ENCODE measurements at places on chromosomes 4 and X.

- DNase-seq = no peak
Measured at GRCh38 chr4:17736484-17736883, 44.9 kb downstream of the FAM184B start.

DNA sequence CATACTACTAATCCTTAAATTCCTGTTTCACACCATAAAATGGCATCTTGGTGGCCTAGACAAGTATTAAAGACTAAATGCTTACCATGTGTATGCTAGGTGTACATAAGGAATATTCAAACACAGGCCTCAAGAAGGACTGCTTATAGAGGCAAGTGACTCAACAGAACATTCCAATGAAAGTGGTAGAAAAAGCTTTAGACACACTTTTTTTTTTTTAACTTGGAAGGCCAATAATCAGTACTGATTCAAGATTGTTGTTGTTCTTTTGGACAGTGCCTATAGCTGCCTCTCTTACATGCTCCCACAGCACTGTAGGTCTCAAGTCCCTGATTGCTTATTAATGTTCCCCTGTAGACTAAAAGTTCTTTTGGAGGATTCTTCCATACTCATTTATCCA lies 77.6 kb downstream of the FBXL5 start:
- DNase-seq = no peak

- no peak for DNase-seq
Measured at GRCh38 chr4:163966612-163967011, 472.1 kb downstream of the TMA16 start.

- no peak for DNase-seq
Measured at GRCh38 chrX:138748480-138748879, 37.0 kb upstream of the FGF13 start.

DNA sequence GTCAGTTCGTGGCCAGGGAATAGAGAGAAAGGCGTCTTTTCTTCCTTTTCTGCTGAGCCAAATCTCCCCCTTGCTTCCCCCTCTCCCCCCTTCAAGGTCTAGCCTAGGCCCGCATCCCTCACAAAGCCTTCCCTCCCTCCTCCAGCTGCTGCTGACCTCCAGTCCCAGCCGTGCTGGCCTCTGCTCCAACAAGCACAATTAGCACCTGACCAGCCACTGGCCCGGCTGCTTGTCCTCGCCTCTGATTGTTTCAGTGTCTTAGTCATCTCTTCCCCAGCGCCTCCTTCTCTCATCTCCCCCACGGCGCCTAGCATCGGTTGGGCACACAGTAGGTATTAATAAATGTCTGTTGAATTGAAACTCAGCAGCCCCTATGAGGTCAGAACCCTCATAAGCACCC lies 4.2 kb downstream of the ELF4 start:
- no peak for DNase-seq

DNA sequence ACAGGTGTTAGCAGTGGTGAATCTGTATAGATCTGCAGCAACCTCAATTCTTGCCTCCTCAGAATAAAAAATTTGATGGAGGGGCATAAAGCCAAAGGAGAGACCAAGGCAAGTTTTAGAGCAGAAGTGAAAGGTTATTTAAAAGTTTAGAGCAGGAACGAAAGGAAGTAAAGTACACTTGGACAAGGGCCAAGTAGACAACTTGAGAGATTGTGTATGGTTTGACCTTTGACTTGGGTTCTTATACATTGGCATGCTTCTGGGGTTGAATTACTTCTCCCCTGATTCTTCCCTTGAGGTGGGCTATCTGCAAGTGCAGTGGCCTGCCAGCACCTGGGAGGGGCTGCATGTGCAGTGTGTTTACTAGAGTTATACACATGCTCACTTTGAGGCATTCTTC lies 278.8 kb upstream of the NDST3 start:
- no peak for DNase-seq

GRCh38 chrX:108699368-108699767 lies 37.0 kb downstream of the IRS4 start:
- DNase-seq = no peak

DNA sequence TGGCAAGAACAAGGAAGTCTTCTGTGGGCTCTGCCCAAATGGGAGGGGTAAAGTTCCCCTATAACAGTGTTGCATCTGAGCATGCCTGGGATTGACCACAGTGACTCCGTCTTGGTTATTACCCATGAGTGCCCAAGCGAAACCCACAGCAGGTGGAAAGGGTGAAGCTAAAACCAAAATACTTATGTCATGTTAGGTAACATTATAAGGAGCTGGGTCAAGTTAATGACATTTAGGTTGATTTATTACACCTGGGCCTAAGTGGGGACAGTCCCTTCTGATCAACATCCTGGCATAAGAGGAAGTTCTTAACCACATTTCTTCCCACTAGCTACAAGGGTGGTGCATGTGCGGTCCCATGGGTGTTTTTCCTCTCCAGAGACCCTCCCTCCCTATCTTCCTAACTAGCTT lies 1.3 kb upstream of the ZNF732 start:
- no peak for DNase-seq

DNA sequence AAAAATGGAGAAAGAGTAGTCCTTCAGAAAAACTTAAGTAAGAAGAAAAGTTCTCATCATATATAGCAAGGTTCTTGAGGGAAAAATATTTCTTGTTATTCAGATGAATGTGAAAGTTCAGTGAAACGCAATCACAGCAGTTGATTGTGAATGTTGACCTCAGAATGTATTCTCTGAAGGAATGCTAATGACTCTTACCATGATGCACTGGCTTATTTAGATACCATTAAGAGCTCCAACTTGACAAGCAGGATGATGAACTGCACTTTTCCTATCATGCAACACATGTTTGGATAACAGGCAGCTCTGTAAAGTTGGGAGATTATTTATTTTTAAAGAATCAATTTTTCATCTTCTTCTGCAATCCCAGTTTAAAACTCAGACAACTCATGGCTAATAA lies 115.5 kb upstream of the MYOZ2 start:
- DNase-seq = no peak

- no peak for DNase-seq
Measured at GRCh38 chrX:30713061-30713525, 59.9 kb downstream of the GK start.

- no peak for DNase-seq
Measured at GRCh38 chrX:88560673-88561330, 186.2 kb upstream of the CPXCR1 start.

DNA sequence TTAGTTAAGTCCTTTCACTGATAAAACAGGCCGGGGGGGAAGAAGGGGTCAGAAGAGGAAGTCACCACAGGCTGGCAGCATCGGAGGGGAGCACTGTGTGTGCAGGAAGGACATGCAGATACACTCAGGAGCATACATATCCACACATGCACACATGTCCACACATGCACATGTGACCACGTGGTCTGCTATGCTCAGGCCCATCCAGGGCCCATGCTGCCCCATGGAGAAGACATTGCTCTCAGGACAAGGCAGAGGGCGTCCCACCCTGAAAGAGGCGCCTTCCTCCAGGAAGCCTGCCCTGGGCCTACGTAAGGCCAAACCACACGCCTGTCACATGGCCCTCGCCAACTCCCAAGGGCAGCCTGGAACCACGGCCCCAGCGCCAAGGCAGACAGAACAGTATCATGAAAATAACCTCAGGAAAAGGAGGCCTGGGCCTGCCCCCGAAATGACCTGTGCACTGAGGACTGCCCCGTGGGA lies 15.8 kb downstream of the WDR1 start:
- DNase-seq = no peak

DNA sequence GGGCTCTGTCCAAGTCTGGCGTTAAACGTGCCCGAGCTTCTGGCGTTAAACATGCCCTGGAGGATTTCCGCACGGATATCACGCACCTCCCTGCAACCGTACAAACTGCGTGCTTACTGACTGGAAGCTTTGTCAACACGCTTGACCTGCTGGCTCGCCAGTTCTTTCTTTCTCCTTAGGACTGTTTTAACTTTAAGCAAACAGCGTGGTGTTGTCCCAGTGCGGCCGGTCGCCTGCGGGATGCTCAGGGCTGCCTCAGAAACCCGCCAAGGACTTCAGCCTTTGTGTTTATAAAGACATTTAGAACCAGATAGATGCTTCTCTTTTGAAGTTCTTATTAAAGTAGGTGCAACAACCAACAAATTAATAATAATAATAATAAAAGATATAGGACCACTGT lies 946.0 kb downstream of the RAB28 start:
- no peak for DNase-seq

DNA sequence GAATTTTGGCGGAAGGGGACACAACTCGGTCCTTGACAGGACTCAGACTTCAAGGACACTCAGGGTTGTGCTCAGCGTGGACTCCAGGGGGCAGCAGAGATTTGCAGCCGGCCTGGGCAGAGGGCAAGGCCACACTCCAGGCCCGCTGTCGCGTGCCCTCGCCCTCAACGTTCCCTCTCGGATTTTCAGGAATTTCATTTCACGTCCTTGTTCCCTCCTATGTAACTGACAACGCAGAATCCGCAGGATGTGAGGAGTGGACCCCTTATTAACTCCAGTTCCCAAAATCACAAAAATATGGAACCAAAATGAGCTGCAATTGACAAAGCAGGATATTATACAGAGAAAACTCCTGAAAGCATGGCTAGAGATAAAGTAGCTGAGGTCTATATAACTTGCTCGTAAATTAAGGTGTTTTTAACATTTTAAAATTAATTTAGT lies 21.0 kb upstream of the DCTD start:
- DNase-seq = no peak

- DNase-seq = no peak
Measured at GRCh38 chr4:791898-792625, 33.9 kb downstream of the CPLX1 start.

- DNase-seq = no peak
Measured at GRCh38 chr4:85092536-85092935, 126.0 kb upstream of the WDFY3 start.

GRCh38 chr4:169015186-169015623 lies 5.2 kb upstream of the CBR4 start:
- DNase-seq = no peak

- DNase-seq = no peak
Measured at GRCh38 chrX:11558972-11559371, 106.7 kb downstream of the ARHGAP6 start.

- DNase-seq = no peak
Measured at GRCh38 chr4:89021684-89022083, 35.3 kb downstream of the FAM13A start.

DNA sequence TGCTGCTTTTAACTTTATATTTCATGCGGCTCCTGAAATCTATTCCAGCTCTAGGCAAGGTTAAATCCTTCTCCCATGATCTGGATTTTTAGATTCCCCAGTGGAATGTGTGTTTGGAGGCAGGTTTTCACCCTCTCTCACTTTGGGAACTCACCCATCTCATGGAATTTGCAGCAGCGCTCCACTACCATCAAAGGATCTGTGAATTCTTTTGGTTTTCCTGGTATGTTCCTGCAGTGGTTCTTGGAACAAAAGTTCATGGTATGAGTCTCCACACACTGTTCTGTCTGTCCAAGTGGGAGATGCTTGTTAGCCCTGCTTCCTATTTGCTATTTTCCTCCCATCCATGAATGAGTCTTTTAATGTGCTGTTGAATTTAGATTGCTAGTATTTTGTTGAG lies 14.0 kb downstream of the APOOL start:
- no peak for DNase-seq

GRCh38 chr4:112585977-112586736 lies 50.6 kb downstream of the ZGRF1 start:
- DNase-seq = no peak

DNA sequence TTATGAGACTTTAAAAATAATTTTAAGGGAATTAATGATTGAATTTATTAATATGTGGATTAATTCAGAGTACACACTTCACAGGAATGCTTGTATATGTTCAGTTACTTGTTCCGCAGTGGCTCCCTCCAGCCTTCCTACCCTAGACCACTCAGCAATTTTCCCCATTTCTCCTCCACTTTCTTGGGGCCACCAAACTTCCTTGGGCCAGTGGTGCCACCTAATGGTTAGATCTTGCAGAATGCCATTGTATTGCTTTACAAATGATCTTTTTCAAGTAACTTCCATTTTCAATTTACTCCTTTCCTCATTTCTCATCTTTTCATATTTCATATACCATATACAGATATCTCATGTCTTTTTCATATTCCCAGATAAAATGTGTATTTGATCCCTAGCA lies 3.6 kb upstream of the RNF175 start:
- DNase-seq = no peak

DNA sequence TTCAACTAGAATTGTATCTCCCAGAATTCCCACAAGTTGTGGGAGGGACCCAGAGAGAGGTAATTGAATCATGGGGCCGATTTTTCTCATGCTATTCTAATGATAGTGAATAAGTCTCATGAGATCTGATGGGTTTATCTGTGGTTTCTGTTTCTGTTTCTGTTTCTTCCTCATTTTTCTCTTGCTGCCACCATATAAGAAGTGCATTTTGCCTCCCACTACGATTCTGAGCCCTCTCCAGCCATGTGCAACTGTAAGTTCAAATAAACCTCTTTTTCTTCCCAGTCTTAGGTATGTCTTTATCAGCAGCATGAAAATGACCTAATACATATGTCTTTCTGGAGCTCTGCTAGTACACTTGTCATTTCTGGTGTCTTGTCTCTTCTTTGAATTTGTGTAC lies 22.1 kb upstream of the OR13H1 start:
- DNase-seq = no peak

DNA sequence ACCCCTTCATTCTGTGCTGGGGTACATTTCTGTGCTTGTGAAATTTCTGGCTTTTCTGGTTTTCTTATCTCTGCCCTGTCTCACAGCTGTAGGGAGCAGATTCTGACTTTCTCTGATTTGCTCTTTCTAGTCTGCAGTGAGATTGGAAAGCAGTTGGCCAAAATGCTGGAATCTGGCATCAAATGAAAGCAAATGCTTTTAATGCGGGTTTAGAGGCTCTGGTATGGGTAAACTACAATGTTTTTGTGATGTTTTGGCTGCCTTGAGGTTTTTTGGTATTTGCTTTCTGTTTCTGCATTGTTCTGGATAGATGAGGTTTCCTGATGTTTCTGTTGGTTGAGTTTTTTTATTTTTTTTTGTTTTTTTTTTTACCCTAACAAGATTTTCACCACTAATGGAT lies 23.8 kb downstream of the SMIM20 start:
- DNase-seq = no peak

- no peak for DNase-seq
Measured at GRCh38 chr4:100984901-100985300, 362.4 kb downstream of the PPP3CA start.

DNA sequence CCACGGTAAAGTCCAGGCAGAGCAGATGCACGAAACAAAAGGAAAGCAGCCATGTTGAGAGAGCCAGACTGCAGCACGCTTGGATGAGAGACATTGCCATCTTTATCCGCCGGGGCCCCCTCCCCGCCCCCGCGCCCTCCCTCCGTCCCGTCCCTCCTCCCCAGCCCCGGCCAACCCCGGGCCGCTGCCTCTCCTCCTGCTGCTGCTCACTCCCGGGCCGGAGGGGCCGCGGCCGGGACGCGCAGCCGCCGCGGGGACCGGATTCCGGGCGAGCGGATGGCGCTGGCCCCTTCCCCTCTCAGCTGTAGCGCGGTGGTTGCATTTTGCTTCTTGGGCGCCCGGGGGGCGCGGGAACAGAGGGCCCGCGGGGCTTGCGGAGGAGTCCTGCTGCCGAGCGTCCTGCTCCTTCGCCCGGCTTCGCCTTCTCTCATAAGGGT lies 542 bp downstream of the RNF150 start:
- no peak for DNase-seq

GRCh38 chr4:53925050-53925605 lies 139.3 kb downstream of the CHIC2 start:
- no peak for DNase-seq

Measured in cortex of kidney (tissue), 1 donor.